ENCODE measurements at places on chromosomes 7 and 10.

GRCh38 chr7:85160223-85160622 is 26.6 kb downstream of the SEMA3D start:
- no peak for DNase-seq

GRCh38 chr7:46554688-46555422 is 633.8 kb upstream of the IGFBP3 start:
- no peak for DNase-seq

DNA sequence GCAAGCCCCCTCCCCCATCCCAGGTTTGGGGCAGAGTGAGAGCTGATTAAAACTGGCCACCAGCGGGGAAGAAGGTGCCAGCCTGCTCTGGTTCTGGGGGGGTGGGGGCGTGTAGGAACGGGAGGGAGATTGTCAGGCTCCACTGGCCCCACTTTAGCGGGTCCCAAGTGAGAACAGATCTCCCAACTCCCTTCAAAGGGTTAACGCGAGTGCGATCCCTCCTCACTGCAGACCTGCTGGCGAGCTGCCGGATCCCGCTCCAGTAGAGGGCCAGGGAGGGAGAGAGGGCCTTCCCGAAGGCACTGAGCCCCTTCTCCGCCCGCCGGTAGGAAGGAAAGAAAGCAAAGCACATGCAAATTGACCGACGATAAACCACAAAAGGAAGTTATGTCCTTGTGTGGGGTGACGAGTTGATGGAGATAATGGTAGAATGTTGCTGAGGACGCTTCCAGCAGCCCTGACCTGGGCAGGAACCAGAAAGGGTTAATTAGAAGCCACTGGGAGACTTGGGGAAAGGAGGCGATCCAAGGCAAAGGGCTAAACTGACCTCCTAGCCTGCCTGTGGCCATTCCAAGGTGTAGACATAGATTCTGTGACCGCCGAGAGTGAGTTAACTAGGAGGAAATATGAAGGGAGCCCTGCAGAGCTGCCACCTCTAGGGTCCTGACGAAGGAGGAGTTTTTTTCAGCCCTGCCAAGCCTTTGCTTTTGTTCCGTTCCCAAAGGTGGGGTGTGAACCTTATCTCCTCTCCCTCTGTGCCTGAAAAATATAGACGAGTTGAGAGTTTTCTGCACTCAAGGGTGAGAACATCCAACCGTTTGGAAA is 1.5 kb downstream of the NRG3 start:
- DNase-seq = peak; percentile 62

DNA sequence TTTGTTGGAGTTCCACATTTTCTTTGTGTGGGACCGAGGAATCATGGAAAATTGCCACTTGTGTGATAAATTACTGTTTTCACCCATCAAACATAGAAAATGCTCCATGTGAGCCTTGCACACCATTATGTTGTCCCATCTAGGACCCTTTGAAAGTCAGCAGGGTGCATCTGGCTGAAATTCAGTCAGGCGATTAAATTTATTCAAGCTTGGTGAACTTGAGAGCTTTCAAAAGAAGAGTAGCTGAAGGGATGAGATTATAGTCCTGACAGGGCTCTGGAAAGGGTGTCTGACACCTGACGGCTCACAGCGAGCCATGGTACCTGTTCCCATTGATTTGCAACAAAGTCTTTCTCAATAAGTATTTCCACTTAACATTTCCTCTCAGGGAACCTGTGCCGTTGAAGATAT is 399.7 kb upstream of the ETV1 start:
- DNase-seq = no peak

DNA sequence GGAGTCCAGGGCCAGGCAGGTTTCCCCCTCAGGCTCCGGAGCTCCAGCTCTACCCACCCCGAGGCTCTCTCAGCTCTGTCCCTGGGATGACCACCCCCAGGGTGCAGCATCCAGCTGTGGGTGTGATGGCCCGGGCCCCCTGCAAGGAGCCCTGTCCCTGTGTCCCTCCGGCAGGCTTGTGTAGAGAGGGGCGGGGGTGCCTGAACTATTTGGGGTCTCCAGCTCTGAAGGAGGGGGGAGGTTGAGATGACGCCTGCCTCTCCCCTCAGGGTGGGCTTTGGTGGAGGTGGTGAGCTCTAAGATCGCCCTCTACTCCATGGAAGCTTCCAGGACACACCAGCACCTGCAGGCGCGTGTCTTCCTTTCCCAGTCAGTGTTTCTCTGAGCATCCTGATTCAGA is 39.4 kb downstream of the ADRA2A start:
- DNase-seq = no peak

DNA sequence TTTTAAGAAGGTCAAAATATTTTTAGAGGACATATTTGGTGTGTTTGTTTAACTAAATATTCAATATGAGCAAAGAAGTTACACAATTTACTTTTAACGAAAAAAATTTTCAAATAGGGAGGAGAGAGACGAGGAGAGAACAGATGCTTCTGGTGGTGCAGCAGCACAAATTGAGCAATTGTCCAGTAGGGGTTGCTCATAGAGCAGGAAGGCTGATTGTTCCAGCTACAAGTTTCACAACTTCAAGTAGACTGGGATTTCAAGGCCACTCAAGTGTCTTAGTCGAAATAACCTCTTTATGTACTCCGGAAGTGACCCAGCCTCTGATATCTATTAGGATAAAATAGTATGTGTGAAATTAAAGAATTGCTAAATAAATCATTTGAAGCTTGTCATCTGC is 197.9 kb downstream of the HDAC9 start:
- DNase-seq = no peak

DNA sequence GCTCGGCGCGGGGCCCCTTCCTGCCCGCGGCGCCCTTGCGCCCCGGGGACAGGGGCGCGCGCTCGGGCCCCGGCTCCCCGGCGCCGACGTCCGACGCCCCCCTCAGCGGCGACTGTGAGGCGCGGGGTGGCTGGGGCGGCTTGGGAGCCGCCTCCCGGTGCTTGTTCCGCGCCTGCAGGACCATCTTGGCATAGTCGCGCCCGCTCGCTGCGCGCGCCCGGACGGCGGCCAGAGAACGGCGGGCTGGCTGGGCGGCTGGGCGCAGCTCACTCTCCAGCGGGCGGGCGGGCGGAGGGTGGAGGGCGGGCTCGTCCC is at the start of gene DPY19L1:
Gene DPY19L1 (minus strand): TSS at position 275 of the 315 bp plus-strand sequence. CDS start 91 bp downstream, at position 184.
- no peak for DNase-seq

DNA sequence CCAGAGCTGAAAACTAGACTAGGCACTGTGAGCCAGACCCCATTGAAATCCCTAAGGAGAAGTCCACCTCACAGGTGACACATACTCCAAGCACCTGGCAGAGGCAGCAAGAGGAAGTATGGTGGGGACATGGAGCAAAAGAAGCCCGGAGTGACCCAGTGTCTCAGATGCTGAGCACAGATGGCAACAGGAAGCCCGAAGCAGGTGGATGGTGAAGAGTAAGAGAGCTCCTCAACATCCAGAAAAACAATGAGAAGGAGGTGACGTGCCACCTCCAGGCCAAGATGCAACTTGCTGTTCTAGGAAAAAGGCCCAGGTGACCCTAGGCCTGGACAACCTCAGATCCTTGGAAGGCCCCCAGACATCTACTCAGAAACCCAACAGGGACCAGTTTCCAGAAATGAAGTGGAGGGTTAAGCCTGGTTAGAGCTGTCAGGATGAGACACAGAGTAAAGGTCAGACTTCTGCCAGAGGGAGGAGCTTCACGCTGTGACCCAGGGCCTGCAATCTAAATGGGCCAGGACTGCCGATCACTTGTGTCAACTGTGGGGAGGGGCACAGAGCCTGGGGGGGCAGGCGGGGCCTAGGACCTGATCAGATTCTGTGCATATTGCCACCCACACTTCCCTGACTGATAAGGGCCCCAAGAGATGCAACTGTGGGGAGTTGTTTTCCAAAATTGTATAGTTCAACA is 2.4 kb upstream of the COBL start:
- DNase-seq = no peak

DNA sequence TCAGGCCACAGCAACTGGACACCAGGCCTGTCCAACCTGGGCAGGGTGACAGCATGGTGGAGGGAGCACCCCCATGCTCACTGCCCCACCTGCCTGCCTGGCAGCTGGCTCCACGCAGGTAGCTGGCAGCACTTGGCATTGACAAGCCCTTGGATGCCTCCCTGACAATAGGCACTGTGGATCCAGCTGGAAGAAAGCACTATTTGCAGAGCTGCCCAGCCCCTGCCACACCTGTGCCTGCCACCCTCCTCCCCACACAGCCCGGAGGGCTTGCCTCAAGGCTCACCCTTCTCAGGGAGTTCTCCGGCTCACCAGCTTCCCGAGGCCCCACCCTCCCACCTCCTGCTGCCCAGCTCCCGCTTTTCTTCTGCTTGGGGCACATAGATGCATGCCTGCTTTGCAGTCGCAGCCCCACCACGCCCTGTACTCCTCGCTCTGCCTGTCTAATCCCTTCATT is 160.1 kb downstream of the NEURL1 start:
- DNase-seq = no peak

- no peak for DNase-seq
Measured at GRCh38 chr10:102327002-102327401, 68.5 kb upstream of the NFKB2 start.

- DNase-seq = no peak
Measured at GRCh38 chr10:6059506-6059905, 2.7 kb downstream of the IL2RA start.

- no peak for DNase-seq
Measured at GRCh38 chr7:77833136-77833535, 34.6 kb downstream of the PHTF2 start.

DNA sequence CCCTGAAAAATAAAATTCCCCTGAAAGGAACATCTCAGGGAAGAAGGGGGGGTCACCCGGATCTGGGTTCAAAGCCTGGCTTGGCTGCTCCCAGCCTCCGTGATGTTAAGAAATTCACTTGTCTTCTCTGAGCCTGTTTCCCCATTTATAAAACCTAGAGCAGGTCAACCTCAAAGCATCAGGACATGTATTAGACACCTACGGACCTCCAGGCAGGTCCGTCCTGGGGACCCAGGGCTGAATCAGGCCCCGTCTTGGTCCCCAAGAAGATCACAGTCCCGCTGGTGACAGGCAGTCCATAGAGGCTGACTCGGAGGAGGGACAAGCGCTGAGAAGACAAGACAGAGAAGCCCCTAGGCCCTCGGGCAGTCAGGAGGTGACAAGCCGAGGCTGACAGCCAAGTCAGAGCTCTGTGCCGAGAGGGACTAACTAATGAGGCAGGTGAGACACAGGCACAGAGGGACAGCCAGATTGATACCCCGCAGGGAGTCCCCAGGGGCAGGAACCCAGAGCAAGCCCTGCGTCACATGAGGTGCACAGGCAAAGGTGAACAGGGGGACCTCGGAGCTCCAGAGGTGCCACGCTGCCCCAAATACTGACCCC is 2.9 kb downstream of the MYL10 start:
- DNase-seq = no peak

- no peak for DNase-seq
Measured at GRCh38 chr10:3873728-3874461, 88.9 kb upstream of the KLF6 start.

DNA sequence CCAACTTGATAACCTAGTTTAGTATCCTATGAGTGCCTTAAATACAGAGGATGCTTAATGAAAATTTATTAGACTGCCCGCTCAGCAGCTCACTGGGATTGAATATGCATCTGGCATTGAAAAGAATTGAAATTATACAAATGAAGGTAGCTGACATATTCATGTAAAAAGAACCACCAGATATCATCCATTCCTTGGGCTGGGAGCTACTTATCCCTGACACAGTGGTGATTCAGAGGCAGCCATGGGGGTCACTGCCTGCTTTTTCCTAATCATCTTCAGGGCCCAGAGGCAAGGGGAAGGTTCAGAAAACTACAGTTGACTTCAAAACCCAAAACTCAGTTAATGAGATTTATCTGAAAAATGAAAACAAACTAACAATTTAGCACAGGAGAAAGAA is 120.9 kb downstream of the TRIL start:
- no peak for DNase-seq

DNA sequence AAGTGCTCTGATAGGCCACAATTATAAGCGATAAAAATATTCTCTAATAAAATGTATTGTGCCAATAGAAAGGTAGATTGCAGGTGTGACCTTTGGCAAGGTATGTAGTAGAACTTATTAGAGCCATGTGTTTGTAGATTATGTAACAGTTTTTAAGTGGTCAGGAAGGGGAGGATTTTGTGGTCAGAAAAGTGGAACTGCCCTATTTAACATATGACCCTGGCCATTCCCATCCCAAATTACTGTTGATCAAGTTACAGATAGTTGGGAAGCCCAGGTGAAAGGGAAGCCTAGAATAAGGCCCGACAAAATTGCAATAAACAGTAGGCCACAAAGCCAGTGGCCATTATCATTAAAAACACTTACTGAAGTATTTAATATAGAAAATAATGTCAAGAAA is 89.2 kb downstream of the SPAG6 start:
- DNase-seq = no peak

GRCh38 chr7:110001254-110001938 is 1089.5 kb upstream of the LRRN3 start:
- DNase-seq = no peak

GRCh38 chr10:104862-105565 is 30.2 kb upstream of the ZMYND11 start:
- DNase-seq = no peak

GRCh38 chr7:114936471-114936870 is 14.6 kb downstream of the MDFIC start:
- DNase-seq = no peak

GRCh38 chr7:6656413-6656812 is 19.3 kb downstream of the ZNF316 start:
- DNase-seq = no peak

DNA sequence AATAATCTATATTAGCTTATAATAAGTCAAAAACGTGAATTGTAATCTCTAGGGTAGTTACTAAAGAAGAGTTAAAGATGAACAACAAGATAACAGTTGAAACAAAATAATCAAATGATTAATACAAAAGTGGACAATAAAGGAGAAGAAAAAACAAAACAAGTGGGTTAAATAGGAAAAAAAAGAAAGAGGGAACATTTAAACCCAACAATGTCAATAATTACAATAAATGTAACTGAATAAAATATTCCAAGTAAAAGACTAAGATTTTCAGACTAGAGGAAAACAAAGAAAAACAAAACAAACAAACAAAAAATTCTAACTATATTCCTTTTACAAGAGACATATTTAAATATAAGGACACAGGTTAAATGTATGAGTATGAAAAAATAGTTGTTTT is 38.0 kb upstream of the ZEB1 start:
- no peak for DNase-seq

DNA sequence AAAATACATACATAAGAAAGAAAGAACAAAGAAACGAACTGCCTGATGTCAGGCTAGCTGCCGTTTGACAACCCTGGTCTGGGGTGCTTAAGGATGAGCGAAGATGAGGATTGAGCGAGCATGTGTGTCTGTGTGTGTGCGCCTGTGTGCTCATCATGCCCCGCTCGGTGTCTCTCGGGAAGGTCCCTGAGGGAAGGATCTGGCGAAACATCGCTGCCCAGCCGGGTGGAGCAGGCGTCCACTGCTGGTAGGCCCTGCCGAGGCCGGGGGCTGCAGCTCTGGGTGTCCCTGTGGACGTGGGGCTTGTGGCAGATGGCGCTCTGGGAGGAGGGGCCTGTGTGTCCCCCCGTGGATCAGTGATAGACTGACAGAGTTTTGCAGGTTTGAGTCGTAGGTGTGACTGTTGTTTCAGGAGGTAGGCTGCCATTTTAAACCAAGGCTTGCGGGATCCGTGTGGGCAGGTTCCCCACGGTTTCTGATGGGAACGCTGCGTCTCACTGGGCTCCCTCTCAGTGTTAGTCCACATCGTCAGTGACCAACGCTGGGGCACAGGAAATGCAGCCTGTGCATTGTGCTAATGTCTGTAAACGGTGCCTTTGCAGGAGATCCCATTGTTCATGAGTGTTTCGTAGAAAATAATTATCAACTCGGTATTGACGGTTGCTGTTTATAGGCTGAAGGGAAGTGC is 5.9 kb upstream of the SUN1 start:
- no peak for DNase-seq
